ENCODE measurements at places on chromosomes 4 and X. TPM values are rescaled to one million over a fixed set of nuclear protein-coding genes. Genes with fewer than 3 reads are reported as not detected.

DNA sequence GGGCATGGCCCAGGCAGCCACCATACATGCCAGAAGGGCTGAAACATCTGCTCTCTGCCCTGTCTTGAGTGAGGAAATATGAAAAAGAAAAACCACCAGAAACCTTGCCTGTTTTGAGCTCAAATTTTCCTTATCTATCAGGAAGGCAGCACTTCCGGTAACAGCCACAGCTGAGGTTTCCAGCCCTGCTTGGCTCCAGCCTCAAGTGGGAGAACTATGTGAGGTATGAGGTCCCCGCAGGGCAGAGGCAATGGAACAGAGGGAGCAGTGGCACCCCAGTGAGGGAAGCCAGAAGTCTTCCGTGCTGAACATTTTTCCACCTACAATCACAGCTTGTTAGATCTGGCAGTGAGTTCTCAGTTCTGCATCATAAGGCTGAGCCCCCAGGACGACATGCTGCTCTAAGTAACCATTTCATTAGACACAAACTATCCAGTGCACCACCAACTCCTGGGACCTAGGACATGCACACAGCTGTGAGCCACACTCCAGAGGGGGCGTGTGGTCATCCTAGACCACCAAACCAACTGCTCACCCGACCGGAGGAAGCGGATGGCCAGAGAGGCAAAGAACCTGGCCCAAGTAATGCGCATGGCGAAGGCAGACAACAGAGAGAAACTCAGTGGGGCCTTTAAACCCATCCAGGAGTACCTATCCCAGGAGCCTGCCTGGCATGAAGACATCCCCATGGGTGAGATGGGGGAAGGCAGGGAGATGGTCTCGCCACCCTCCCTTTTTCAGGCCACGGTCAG lies 22.6 kb downstream of the WDR1 start:
- DNase-seq, result no peak

Gene DCHS2
- 8.4 TPM for polyA plus RNA-seq

Gene RHOXF2
- 0.12 TPM for polyA plus RNA-seq

Gene ASB12
- 0.53 TPM for polyA plus RNA-seq

Gene SH3D19
- 35.2 TPM for polyA plus RNA-seq
